ENCODE measurements at places on chromosomes 5 and 9.
A peak's percentile ranks its signal among the peaks of the same experiment; 100 is the strongest.

- DNase-seq, result no peak
- no peak overlapping the region for H3K4me3 ChIP-seq
- H3K36me3 ChIP-seq, result no peaks in the 10 kb centered on the region
These were observed 84.6 kb upstream of the FSTL4 start for GRCh38 chr5:133696782-133697507.

GRCh38 chr5:10202089-10202910 lies 47.4 kb downstream of the ATPSCKMT start:
- H3K4me1 ChIP-seq, result no peaks in the 10 kb centered on the region
- H3K36me3 ChIP-seq, result no peaks in the 10 kb centered on the region
- H3K4me3 ChIP-seq, result no peak overlapping the region
- no peak for DNase-seq

GRCh38 chr9:100466829-100467221 lies 6.1 kb upstream of the TMEFF1 start:
- H3K27me3 ChIP-seq, result no peaks in the 10 kb centered on the region
- no peaks in the 10 kb centered on the region for H3K4me1 ChIP-seq
- H3K27ac ChIP-seq, result no peak overlapping the region
- no peak overlapping the region for H3K4me3 ChIP-seq
- no peaks in the 10 kb centered on the region for H3K36me3 ChIP-seq

DNA sequence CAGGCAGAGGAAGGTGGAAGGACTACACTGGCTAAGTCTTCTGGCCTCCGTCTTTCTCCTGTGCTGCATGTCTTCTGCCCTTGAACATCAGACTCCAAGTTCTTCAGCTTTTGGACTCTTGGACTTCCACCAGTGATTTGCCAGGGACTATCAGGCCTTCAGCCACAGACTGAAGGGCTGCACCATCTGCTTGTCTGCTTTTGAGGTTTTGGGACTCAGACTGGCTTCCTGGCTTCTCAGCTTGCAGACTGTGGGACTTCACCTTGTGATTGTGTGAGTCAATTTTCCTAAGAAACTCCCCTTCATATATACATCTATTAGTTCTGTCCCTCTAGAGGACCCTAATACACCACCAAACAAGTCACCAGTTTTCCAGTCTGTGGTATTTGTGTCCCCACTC lies 9.7 kb upstream of the ANKDD1B start:
- DNase-seq, result no peak
- H3K36me3 ChIP-seq, result peaks cover 7% of the 10 kb centered on the region
- H3K4me1 ChIP-seq, result peaks cover 4% of the 10 kb centered on the region
- H3K4me3 ChIP-seq, result no peak overlapping the region
- no peak overlapping the region for H3K27ac ChIP-seq
- H3K27me3 ChIP-seq, result no peaks in the 10 kb centered on the region

- no peak overlapping the region for H3K27ac ChIP-seq
- H3K36me3 ChIP-seq, result no peaks in the 10 kb centered on the region
- no peak overlapping the region for H3K4me3 ChIP-seq
- H3K27me3 ChIP-seq, result no peaks in the 10 kb centered on the region
- no peak for DNase-seq
These were observed 337.8 kb upstream of the PAPPA start for GRCh38 chr9:115815786-115816185.

DNA sequence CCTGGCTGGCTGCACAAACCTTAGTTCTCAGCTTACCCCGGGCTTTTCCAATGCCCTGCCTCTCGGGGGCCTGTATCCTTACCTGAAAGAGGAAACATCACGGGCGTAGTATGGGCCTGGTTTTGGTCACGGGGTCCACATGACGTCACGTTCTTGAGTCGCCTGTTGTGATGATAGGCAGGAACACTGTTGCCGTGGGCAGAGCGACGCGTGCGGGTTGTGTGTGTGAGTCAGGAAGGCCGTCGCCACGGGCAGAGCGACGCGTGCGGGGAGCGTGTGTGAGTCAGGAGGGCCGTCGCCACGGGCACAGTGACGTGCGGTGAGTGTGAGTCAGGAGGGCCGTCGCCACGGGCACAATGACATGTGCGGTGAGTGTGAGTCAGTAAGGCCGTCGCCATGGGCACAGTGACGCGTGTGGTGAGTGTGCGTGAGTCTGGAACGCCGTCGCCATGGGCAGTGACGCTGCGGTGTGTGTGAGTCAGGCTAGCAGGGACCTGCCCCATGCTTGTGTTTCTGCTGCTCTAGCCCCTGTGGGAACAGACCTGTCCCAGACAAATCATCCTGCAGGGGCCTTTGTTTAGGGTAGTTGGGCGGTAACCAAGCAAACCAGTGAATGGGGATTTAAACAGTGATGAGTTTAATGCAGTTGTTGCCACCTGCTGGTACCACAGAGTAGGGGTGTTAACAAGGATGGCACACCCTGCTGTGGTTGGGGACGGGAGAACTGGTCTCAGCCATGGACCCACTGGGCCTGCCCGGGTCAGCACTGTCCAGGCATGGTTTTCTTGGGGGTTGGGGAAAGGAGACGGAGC lies 19.8 kb downstream of the TRIP13 start:
- H3K36me3 ChIP-seq, result peaks cover 4% of the 10 kb centered on the region
- no peak overlapping the region for H3K27ac ChIP-seq
- peak; percentile 69 for DNase-seq
- no peaks in the 10 kb centered on the region for H3K4me1 ChIP-seq
- no peaks in the 10 kb centered on the region for H3K27me3 ChIP-seq

DNA sequence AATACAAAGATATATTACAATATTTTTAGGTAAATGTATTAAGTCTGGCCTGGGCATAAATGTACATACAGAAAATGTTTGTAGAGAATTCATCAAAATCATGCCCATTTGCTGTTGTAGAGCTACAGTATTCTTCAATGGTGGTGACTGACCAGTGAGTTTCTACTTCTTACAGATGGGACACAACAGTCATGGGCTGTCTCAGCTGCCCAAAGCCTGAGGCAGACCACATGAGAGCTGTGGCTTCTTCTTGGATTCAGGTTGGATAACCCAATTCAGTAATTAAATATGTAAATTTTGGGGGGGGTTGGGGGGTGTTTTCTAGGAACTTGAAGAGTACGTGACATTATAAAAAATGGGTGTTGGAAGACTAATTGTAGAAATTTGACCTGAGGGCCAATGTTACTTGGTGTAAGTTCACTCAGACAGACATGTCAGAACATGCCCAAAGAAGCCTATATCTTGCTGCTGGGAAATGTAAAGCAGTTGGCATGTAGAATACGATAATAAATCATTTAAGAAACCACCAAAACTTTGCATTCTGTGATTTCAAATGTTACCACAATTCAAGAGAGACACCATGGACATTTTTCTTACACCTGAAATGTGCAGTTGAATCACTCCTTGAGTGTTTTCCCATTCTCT lies 17.9 kb downstream of the STARD4 start:
- no peaks in the 10 kb centered on the region for H3K27me3 ChIP-seq
- peak; percentile 10 for DNase-seq
- H3K4me1 ChIP-seq, result no peaks in the 10 kb centered on the region
- H3K36me3 ChIP-seq, result peaks cover 8% of the 10 kb centered on the region
- no peak overlapping the region for H3K4me3 ChIP-seq

DNA sequence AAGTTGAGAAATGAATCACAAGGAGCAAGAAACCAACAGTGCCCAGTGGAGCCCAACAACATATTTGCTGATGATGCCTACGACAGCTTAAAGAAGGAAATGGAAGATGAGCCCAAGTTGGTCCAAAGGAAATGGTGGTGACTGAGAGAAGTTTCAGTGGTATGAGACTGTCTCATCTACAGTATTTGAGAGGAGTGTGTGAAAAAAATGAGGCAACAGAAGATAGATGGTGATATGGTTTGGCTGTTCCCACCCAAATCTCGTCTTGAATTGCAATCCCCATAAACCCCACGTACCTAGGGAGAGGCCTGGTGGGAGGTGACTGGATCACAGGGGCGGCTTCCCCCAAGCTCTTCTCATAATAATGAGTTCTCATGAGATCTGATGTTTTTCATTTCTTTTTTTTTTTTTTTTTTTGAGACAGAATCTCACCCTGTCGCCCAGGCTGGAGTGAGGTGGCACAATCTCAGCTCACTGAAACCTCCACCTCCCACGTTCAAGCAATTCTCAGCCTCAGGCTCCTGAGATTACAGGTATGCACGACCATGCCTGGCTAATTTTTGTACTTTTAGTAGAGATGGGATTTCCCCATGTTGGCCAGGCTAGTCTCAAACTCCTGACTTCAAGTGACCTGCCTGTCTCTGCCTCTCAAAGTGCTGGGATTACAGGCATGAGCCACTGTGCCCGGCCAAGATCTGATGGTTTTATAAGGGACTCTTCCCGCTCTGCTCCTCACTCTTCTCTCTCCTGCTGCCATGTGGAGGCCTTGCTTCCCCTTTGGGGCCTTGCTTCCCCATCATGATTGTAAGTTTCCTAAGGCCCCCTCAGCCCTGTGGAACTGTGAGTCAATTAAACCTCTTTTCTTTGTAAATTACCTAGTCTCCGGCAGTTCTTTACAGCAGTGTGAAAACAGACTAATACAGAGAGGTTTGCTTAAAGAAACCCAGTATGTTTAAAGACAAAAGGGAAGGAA lies 30.2 kb downstream of the EFCAB9 start:
- H3K27me3 ChIP-seq, result no peaks in the 10 kb centered on the region
- no peak overlapping the region for H3K4me3 ChIP-seq
- no peak overlapping the region for H3K27ac ChIP-seq
- DNase-seq, result no peak
- H3K4me1 ChIP-seq, result peaks cover 6% of the 10 kb centered on the region
- H3K36me3 ChIP-seq, result peaks cover 10% of the 10 kb centered on the region

- H3K27me3 ChIP-seq, result peaks cover 98% of the 10 kb centered on the region
- peaks cover 53% of the 10 kb centered on the region for H3K4me1 ChIP-seq
- H3K27ac ChIP-seq, result no peak overlapping the region
- peak overlapping the region; percentile 45 for H3K4me3 ChIP-seq
- no peaks in the 10 kb centered on the region for H3K36me3 ChIP-seq
These were observed 516 bp upstream of the DMRT2 start for GRCh38 chr9:1049641-1050040.

GRCh38 chr9:125361837-125362531 lies 100.4 kb downstream of the GAPVD1 start:
- H3K27ac ChIP-seq, result no peak overlapping the region
- peaks cover 34% of the 10 kb centered on the region for H3K36me3 ChIP-seq
- H3K27me3 ChIP-seq, result no peaks in the 10 kb centered on the region
- no peaks in the 10 kb centered on the region for H3K4me1 ChIP-seq

- no peaks in the 10 kb centered on the region for H3K36me3 ChIP-seq
- DNase-seq, result no peak
- no peak overlapping the region for H3K4me3 ChIP-seq
- no peaks in the 10 kb centered on the region for H3K27me3 ChIP-seq
These were observed 8.5 kb downstream of the SPINK9 start for GRCh38 chr5:148343603-148344487.

Measured in common myeloid progenitor, CD34-positive (primary cell).